Cerebellum (tissue), 4 donors: ENCODE measurements at places on chromosomes 7 and 10. TPM values are rescaled to one million over a fixed set of nuclear protein-coding genes. Genes with fewer than 3 reads are reported as not detected.

Gene WDR37
- total RNA-seq: 22.8 TPM

Gene NUTM2E
- 0.45 TPM for total RNA-seq

Gene MTERF1
- 22.8 TPM for total RNA-seq

Gene SPDYE9
- total RNA-seq: not detected

Gene ABCB4
- total RNA-seq: 3.8 TPM

Gene VAX1
- total RNA-seq: not detected

Gene CPEB3
- total RNA-seq: 23.4 TPM

Gene DOCK1
- 47.7 TPM for total RNA-seq

Gene POLR2J2
- total RNA-seq: 15.3 TPM
